Skeletal muscle cell (primary cell): ENCODE measurements at places on chromosomes 7 and 10.

- DNase-seq = no peak
Observed at GRCh38 chr7:28026237-28026636, 154.4 kb downstream of the JAZF1 start.

DNA sequence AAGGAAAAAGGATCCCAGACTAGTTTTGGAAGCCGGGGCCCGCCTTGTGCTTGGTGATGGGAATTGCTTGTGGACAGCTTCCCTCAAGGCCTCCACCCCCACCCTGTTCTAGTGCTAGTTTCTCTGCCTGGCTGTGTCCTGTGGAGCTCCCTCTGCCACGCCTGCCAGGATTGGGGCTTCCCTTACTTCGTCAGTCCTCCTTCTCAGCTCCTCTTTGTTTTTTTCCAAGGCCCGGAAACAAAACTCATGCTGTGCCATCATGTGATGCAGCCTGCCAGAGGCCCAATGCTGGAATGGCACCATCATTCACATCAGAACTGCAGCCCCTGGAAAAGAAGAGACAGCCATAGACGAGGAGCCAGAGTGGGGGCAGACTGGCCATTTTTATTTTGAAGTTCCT is 11.2 kb downstream of the YKT6 start:
- DNase-seq = no peak

- DNase-seq = no peak
Observed at GRCh38 chr7:46244757-46245156, 323.7 kb upstream of the IGFBP3 start.

- no peak for DNase-seq
Observed at GRCh38 chr7:1228545-1229201, 4.0 kb upstream of the UNCX start.

DNA sequence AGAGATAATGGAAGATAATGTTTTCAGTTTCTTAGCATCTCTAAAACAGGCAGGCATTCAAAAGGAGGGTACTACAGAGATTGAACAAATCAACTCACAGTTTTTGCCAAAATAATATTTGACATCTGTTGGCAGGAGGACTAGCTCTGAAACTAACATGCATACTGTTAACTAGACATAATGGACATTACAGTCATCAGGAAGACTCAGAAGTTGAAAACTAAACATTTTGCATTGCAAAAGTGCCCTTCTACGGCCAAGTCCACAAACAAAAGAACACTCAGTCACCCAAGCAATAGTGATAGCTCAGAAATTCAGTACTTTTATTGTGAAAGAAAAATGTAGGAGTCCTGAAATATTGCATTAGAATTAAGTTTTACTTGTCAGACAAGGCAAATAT is 399.0 kb downstream of the HGF start:
- no peak for DNase-seq

DNA sequence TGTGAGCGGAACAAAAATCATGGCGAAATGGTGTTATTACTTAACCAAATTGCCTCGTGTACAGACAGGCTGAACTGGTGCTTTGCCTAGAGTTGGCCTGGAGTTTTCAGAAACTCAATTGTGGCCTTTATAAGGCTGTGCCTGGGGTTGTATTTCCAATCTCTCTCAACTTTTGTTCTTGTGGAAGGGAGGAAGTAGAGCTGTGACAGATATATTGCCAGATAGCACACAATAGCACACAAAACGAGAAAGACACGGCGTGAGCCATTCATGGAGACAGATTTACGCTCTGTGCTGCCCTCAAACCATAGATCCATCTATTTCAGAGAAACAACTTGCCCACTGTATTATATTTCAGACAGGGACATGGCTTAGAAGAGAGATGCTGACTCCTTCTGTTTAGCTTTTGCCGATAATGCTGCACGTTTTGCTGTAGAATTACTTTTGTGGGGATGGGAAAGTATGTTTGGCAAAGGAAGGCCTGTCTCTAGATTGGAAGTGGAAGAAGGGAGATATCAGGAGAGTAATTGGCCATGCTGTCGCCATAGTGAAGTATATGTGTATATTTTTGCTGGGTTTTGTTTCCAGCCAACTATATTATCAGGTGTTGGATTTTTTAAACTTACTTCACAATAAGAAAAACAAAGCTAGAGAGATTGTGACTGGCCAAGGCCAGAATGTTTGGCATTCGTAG is 80.4 kb downstream of the AUTS2 start:
- DNase-seq = no peak

GRCh38 chr10:61993711-61994401 is 92.4 kb downstream of the ARID5B start:
- DNase-seq = no peak

- peak; percentile 73 for DNase-seq
Observed at GRCh38 chr10:73899423-73899822, 11.5 kb upstream of the PLAU start.

DNA sequence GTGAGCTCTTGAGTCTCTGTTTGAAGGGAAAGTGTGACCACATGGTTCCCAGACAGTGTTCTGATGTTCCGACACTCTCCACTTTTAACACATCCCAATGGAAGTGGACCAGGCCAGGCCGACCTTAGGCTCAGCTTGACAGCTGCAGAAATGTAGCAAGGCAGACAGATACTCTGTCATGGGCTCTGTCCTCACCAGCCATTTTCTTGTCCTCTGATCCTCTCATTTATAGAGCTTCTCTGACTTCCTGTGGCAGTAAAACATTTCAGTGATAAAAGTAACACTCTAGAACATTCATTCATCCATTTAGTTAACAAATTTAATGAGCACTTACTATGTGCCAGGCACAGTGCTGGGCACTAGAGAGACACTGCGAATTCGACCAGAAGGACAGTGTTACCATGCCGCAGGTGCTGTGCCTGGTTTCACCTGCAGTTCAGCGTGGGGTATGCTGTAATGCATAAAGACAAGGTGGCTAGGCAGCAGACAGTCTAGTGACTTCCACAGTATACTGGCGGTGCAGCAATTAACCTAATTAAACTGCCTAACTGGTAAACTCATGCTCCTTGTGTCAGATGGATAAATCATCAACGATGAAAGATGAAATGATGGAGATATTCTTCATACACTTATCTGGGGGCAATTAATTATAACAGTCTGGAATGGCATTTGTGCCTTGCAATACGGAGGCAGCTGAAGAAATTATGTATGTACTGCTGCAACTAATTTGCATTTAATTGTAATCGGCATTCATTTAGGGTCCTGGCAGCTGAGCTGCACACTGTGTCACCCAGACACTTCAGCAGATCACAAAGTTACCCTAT is 188.1 kb downstream of the NRP1 start:
- DNase-seq = no peak

GRCh38 chr7:200290-200689 is 7.9 kb downstream of the FAM20C start:
- DNase-seq = no peak

GRCh38 chr10:4208499-4208898 is 423.5 kb upstream of the KLF6 start:
- no peak for DNase-seq

- no peak for DNase-seq
Observed at GRCh38 chr7:123494193-123494796, 40.1 kb downstream of the IQUB start.

GRCh38 chr10:31930023-31930751 is 1.6 kb upstream of the ARHGAP12 start:
- DNase-seq = no peak
